ENCODE measurements at places on chromosomes 13 and 19.

- DNase-seq: no peak
Observed at GRCh38 chr19:18221815-18222725, 4.2 kb downstream of the PDE4C start.

DNA sequence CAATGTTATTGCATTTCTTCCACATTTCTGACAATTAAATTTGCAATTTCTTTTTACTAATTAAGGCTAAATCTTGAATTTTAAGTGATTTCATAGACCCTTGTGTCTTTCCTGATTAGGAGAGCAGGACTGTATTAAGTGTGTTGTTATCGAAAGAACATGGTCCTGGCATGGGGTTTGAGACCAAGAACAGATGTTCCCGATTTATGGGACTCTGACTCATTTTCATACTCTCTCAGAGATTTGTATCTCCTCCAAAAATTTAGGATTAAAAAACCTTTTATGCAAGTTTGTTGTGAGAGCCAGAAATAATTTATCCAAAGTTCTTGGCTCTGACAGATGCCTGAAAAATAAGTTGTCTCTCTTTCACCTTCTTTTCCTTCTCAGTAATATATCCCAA, 589.3 kb upstream of the ARGLU1 start:
- no peak for DNase-seq

GRCh38 chr13:33251131-33251661, 34.4 kb downstream of the STARD13 start:
- no peak for DNase-seq

DNA sequence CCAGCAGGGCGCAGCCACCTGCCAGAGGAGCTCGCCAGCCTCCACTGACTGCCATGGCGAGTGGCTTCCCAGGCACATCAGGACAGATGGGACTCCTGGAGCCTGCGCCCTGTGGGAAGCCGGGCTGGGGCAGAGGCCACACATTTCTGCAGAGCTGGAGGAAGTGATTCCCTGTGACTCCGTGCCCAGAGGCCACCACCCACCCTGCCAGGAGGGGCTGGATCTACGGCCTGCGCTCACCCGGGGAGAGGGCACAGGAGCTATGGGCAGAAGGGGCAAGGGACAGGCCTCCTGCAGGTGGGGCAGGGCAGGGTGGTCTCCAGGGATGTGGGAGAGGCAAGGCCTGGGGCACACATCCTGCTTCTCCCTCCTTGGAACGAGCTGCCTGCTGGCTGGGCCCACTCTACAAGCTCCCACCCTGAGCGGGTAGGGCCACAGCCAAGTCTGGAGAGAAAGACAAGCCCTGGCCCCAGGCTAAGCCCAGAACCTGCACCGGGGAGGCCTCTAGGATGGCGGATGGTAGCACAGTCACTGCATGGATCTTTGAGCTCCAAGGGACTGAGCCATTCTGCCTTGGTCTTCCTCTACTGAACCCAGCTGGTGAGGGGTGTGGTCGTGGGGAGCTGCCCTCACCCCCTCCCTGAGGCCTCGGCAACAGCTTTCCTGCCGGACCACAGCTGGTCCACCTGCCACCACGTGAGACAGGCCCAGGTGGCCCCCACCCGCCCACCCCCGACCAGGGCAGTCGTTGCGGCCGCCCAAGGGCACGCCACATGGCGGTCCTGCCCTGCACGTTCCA, 40.6 kb downstream of the CEBPG start:
- DNase-seq: no peak

GRCh38 chr13:46571189-46571908, 18.4 kb downstream of the LRCH1 start:
- no peak for DNase-seq

DNA sequence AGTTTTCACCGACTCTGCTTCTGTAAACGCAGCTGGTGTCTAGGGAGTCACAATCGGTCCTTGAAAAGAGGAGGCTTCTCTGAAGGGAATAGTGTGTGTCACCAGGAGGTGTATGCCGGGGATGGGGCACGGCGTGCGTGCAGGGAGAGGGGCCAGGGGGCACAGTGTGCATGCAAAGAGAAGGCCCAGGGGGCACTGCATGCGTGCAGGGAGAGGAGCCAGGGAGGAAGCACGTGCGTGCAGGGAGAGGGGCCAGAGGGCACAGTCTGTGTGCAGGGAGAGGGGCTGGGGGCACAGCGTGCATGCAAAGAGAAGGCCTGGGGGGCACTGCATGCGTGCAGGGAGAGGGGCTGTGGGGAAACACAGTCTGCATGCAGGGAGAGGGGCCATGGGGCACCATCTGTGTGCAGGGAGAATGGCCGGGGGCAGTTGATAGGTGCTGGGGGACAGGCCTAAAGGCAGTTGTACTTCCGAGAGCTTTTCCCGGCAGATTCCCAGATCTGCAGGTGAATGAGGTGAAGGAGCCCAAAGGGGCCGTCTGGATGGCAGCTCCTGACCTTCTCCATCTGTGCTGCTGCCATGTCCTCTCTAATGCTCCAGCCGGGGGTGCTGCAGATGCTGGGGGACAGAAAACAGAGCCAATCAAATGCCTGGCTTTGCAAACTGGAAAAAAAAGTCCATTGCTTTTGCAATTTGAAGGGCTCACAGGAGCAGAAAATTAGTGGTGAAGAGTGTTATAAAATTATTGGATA, 36.4 kb downstream of the ATP11A start:
- no peak for DNase-seq

DNA sequence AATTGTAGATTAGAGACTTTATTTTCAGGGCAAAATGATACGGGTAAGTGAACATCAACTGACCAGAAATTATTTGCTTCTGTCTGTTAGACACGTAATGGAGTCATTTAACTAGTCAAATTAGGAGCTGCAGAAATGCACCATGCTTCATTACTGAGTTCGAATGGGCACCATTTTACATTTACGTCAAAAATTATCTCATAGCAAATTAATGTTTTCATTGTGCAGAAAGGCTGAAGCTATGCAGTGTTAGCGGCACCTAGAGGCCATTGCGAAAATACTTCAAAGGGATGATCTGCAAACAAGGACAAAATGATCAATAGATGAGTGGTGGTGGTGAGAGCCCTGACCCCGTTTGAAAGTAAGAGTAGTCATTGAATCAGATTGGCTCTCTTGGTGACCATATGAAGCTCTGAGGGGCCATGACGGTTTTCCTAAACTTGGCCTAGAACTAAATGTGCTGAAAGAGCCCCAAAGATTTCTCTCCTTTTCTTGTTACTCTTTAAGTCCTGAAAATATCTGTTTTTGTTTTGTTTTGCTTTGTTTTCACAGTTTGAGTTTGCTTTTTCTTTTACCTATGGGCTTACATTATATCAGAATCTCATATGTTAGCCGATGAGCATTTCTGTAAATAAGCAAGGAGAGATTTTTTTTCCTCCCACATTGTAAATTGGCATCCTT, 277.9 kb downstream of the ZNF536 start:
- no peak for DNase-seq
